Activated CD4-positive, alpha-beta T cell treated with anti-CD3 and anti-CD28 coated beads, Interleukin-2, amount 10 ng/mL, durations not matched to agents 7 days and 5 days (primary cell): ENCODE measurements at places on chromosomes 4 and X.

DNA sequence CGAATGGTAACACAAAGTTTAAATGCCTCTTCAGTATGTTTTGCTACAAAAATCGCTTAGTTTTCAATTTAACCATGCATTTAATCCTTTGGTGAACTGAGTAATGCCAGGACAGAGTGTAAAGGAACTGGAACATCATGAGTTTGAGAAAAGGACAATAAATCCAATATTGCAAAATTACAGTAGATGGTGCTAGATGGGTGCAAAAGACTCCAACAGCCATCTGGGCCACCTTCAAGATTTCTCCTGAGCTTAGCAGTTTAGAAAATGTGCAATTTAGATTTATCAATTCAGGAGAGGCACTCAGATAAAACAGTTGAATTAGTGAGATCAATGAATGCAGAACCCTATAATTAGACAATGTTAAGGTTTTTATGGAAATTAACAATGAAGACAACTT, 33.2 kb upstream of the MID1IP1 start:
- DNase-seq = peak; percentile 6

DNA sequence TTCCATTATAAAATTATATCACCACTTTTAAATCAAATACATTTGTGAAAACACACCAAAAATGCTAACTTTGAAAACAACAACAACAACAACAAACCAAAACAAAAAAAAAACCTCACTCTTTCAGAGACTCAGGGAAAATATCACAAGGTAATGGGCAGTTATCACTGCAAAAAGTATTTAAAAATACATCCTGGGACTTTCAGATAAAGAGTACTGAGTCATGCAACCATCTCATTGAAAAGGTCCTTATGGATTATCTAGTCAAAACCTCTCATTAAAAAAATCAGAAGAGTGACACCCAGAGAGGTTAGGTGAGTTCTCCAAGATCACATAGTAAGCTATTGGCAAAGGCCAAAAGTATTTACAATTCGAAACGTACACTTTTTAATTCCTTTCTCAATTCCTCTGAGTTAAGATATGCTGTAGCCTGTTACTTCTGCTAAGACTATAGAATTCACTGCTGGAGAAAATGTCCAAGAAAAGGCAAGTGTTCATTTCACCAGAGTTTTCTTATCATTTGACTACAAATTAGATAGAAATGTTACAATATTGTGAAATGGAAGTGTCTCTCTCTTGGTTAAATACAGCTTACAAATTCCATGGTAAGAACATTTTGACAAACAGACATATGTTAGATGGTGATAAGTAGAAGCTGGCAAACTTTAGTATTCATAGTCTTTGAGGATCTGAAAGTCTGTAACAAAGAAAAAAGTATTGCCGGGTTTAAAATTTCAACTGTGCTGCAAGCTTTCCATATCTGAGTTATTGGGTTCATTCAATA, 9.3 kb downstream of the STX18 start:
- DNase-seq = no peak

GRCh38 chr4:169282429-169283113, 11.8 kb upstream of the SH3RF1 start:
- DNase-seq = no peak

- no peak for DNase-seq
Observed at GRCh38 chr4:8851321-8852117, 20.1 kb downstream of the HMX1 start.

GRCh38 chr4:73448448-73449203, 12.6 kb downstream of the AFP start:
- DNase-seq = no peak
